ENCODE measurements at places on chromosomes 5 and 9. TPM values are rescaled to one million over a fixed set of nuclear protein-coding genes. Genes with fewer than 3 reads are reported as not detected.

Gene PCDHGA12
- total RNA-seq, result not detected

Gene IL4
- total RNA-seq, result not detected

Gene LIFR
- total RNA-seq, result 11.4 TPM

Gene KLF9
- total RNA-seq, result 5.4 TPM

Gene BTNL9
- 1.0 TPM for total RNA-seq

Gene DND1
- 0.72 TPM for total RNA-seq

Gene MSANTD3
- total RNA-seq, result 70.1 TPM

Gene NTRK2
- total RNA-seq, result 0.04 TPM

Gene FOXE1
- 2.3 TPM for total RNA-seq

Gene NEUROG1
- not detected for total RNA-seq

Gene OGN
- total RNA-seq, result not detected

Gene HSPA9
- 349 TPM for total RNA-seq

Gene MTAP
- 21.2 TPM for total RNA-seq

Gene OBP2B
- total RNA-seq, result not detected

Gene CAMLG
- 24.9 TPM for total RNA-seq

Gene FAM114A2
- total RNA-seq, result 14.2 TPM

Gene BSPRY
- total RNA-seq, result 0.11 TPM

Gene RPS14
- total RNA-seq, result 2,429 TPM

Gene CPLANE1
- total RNA-seq, result 4.0 TPM

Gene HAVCR2
- 0.52 TPM for total RNA-seq

Gene COL15A1
- 0.49 TPM for total RNA-seq

Gene TAS2R1
- not detected for total RNA-seq

Gene LHX3
- 0.05 TPM for total RNA-seq

Gene FAM221B
- total RNA-seq, result not detected

Gene CCDC192
- not detected for total RNA-seq

Gene AQP7
- 0.33 TPM for total RNA-seq

Gene TNFSF15
- total RNA-seq, result 0.07 TPM

Gene QRFP
- total RNA-seq, result not detected

Gene CCIN
- total RNA-seq, result not detected

Gene TRPM3
- total RNA-seq, result not detected

Gene GRM6
- total RNA-seq, result not detected

Gene ANAPC2
- total RNA-seq, result 30.9 TPM

Gene GMCL2
- not detected for total RNA-seq

Gene PRLR
- 0.02 TPM for total RNA-seq

Gene AK1
- 75.9 TPM for total RNA-seq

Gene CATSPER3
- total RNA-seq, result 0.48 TPM

Gene BHMT2
- total RNA-seq, result not detected

Gene ISCA1
- total RNA-seq, result 50.7 TPM

Gene ARHGEF39
- total RNA-seq, result 14.9 TPM

Gene UHRF2
- total RNA-seq, result 27.0 TPM

Gene CBY3
- not detected for total RNA-seq

Gene PPP2R2B
- 0.09 TPM for total RNA-seq

Gene NIPBL
- 17.1 TPM for total RNA-seq

Gene NTNG2
- total RNA-seq, result 0.57 TPM

Gene SLC44A1
- total RNA-seq, result 35.7 TPM
